ENCODE measurements at places on chromosomes 7 and 10. TPM values are rescaled to one million over a fixed set of nuclear protein-coding genes. Genes with fewer than 3 reads are reported as not detected.
A peak's percentile ranks its signal among the peaks of the same experiment; 100 is the strongest.

DYNC1I1 gene
- total RNA-seq = not detected

PAPOLB gene
- 0.20 TPM for total RNA-seq

ARHGEF5 gene
- 2.1 TPM for total RNA-seq

SMO gene
- total RNA-seq = 0.50 TPM

OGDHL gene
- not detected for total RNA-seq

HACD1 gene
- total RNA-seq = 1.5 TPM

LAMB4 gene
- not detected for total RNA-seq

DNA sequence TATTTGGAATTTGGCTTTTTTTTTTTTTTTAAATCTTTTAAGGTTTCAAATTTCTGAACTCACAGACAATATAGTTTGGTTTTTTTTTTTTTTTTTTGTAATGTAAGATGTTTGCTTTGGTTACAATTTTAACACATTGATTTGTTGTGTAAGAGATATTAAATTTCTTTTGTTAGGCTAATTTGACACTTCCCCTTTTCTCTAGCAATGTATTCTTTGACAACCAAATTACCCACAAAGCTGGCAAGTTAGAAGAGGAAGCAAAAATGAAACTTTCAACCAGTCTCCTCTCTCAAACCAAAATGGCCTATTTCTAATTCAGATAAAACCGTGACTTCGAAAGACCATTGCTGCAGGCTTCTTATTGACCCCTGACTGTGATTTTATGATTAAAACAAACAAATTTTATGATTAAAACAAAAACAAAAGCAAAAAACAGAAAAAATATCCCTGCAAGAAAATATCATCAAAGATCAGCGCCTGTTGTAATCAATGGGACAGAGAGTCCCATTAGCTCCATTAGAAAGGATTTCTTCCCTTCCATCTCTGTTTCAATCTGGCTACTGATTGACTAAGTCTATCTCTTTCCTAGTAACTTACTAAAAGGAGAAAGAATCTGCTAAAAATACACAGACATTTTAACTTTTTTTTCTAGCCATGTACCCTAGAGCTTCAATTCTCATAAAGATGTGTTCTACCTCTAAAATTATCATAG lies 489.2 kb downstream of the MDFIC start:
- H3K4me1 ChIP-seq = no peaks in the 10 kb centered on the region
- H3K27me3 ChIP-seq = no peaks in the 10 kb centered on the region
- peak overlapping the region; percentile 86 for H3K27ac ChIP-seq
- DNase-seq = no peak
- no peaks in the 10 kb centered on the region for H3K36me3 ChIP-seq

DNA sequence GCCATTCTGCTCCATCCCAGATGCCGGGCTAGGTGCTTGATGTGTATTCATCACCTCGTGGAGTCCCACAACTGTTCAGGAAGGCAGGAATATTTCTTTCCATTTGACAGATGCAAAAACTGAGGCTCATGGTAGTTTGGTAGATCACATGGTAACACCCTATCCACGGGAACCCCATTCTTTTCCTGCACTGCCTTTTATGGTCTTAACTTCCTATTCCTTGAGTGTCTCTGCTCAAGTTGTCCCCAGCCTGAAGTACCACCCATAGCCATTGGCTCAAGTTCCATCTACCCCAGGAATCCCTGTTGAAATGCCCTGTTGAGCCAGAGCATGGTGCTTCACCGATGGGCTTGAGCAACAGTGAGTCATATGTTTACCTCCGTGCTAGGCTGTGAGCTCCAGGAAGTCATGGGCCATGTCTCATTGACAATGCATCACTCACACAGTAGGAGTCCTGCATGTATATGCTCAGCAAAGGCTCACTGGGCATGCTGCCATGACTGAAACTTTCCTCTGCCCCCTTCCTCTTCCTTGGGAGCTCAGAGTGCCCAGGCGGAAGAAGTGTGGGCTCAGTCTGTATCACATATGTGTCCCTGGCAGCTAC lies 71.7 kb upstream of the ADAM12 start:
- H3K27ac ChIP-seq = no peak overlapping the region
- no peak overlapping the region for H3K4me3 ChIP-seq
- peaks cover 2% of the 10 kb centered on the region for H3K27me3 ChIP-seq
- H3K4me1 ChIP-seq = no peaks in the 10 kb centered on the region
- no peaks in the 10 kb centered on the region for H3K36me3 ChIP-seq
- DNase-seq = no peak

- no peaks in the 10 kb centered on the region for H3K36me3 ChIP-seq
- H3K4me3 ChIP-seq = no peak overlapping the region
- no peak overlapping the region for H3K27ac ChIP-seq
- no peak for DNase-seq
- peaks cover 8% of the 10 kb centered on the region for H3K4me1 ChIP-seq
These were observed 154.6 kb upstream of the TARP start for GRCh38 chr7:38428041-38428440.

DNA sequence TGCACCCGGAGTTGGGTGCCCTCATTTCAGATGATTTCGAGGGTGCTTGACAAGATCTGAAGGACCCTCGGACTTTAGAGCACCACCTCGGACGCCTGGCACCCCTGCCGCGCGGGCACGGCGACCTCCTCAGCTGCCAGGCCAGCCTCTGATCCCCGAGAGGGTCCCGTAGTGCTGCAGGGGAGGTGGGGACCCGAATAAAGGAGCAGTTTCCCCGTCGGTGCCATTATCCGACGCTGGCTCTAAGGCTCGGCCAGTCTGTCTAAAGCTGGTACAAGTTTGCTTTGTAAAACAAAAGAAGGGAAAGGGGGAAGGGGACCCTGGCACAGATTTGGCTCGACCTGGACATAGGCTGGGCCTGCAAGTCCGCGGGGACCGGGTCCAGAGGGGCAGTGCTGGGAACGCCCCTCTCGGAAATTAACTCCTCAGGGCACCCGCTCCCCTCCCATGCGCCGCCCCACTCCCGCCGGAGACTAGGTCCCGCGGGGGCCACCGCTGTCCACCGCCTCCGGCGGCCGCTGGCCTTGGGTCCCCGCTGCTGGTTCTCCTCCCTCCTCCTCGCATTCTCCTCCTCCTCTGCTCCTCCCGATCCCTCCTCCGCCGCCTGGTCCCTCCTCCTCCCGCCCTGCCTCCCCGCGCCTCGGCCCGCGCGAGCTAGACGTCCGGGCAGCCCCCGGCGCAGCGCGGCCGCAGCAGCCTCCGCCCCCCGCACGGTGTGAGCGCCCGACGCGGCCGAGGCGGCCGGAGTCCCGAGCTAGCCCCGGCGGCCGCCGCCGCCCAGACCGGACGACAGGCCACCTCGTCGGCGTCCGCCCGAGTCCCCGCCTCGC lies at the start of gene EGFR:
EGFR (plus strand) TSS at position 657 of the 830 bp plus-strand sequence. CDS start 261 bp downstream, outside the sequence.
- peaks cover 21% of the 10 kb centered on the region for H3K27me3 ChIP-seq
- peaks cover 9% of the 10 kb centered on the region for H3K4me1 ChIP-seq
- H3K36me3 ChIP-seq = no peaks in the 10 kb centered on the region
- no peak within 1 kb of the TSS for H3K4me3 ChIP-seq
- no peak for DNase-seq

DNA sequence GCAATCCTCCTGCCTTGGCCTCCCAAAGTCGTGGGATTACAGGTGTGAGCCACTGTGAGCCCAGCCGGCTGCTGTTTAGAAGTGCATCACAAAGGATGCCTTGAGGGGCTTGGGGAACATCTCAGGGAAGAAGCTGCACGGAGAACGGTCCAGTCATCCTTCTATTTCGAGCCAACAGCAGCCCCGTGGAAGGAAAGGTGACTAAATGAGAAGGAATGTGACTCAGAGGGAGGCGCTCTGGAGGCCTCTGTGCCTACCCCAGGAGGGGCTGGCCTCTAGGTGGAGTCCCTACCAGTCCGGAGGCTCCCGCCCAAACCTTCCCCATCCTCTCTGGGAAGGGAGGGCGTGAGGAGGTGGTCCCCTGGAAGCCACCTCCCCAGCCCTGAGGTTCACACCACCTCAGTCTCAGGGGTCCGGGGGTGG lies 76.2 kb downstream of the CTBP2 start:
- peaks cover under 1% of the 10 kb centered on the region for H3K4me1 ChIP-seq
- H3K27ac ChIP-seq = no peak overlapping the region
- H3K27me3 ChIP-seq = no peaks in the 10 kb centered on the region
- no peak for DNase-seq

- no peak overlapping the region for H3K27ac ChIP-seq
- no peaks in the 10 kb centered on the region for H3K27me3 ChIP-seq
These were observed 89.7 kb downstream of the HIPK2 start for GRCh38 chr7:139687980-139688632.

DNA sequence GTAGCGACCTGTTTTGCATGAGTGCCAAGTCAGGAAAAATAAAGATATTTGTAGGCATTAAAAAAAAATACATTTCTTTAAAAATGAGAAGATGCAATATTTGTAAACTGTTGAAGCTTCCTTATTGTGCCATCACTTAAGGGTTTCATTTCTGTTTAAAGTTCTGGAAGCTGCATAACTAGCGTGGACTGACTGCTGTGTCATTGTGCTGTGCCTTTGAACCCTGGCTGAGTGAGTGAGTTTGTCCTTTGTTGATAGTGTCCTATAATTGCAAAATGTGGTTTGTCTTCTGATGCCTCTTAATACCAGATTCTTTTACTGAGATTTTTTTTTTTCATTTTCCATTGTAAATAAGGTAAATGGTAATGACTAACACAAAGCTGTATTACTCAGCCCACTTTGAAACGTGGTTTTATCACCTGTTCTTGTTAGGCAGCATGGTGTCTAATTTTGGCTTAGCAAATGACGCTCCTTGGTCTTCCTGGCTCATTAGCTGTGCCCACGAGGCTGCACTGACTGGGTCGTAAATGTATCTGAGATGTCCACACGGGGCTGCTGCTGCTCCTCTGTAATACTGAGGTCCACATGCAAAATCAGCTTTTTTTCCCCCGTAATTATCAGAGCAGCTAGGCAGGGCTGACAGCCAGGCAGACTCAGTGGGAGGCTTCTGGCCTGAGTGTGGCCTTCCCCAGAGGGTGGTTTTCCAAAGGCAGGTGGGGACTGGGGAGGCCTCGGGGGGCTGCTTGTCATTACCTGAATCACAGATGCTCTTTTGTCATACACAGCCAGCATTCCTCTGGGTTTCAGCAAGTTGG lies 14.8 kb downstream of the ZSCAN25 start:
- H3K27ac ChIP-seq = no peak overlapping the region
- no peak overlapping the region for H3K4me3 ChIP-seq
- no peaks in the 10 kb centered on the region for H3K27me3 ChIP-seq
- no peaks in the 10 kb centered on the region for H3K4me1 ChIP-seq
- peak; percentile 26 for DNase-seq
- H3K36me3 ChIP-seq = peaks cover 46% of the 10 kb centered on the region

GRCh38 chr7:100602889-100603725 lies 944 bp downstream of the PCOLCE start:
- peak overlapping the region; percentile 86 for H3K27ac ChIP-seq
- no peaks in the 10 kb centered on the region for H3K27me3 ChIP-seq
- no peaks in the 10 kb centered on the region for H3K36me3 ChIP-seq
- H3K4me3 ChIP-seq = peak overlapping the region; percentile 53

- H3K27me3 ChIP-seq = no peaks in the 10 kb centered on the region
- H3K4me1 ChIP-seq = peaks cover 25% of the 10 kb centered on the region
- H3K27ac ChIP-seq = peak within 1 kb of the TSS; percentile 93
These were observed at the start of gene IKZF1 for GRCh38 chr7:50304129-50304910. Gene IKZF1 (plus strand): TSS chr7:50304716. CDS start chr7:50319062, 14,346 bp downstream.

- no peak overlapping the region for H3K4me3 ChIP-seq
- H3K27me3 ChIP-seq = no peaks in the 10 kb centered on the region
- no peak overlapping the region for H3K27ac ChIP-seq
- no peak for DNase-seq
- no peaks in the 10 kb centered on the region for H3K36me3 ChIP-seq
- no peaks in the 10 kb centered on the region for H3K4me1 ChIP-seq
These were observed 354.9 kb downstream of the CALN1 start for GRCh38 chr7:72057231-72057630.

GRCh38 chr7:98913026-98913425 lies 34.7 kb downstream of the TRRAP start:
- H3K4me1 ChIP-seq = no peaks in the 10 kb centered on the region
- no peak overlapping the region for H3K4me3 ChIP-seq
- peaks cover 76% of the 10 kb centered on the region for H3K36me3 ChIP-seq
